ENCODE measurements at places on chromosomes 7 and 10. TPM values are rescaled to one million over a fixed set of nuclear protein-coding genes. Genes with fewer than 3 reads are reported as not detected.

Gene FKBP6
- not detected for polyA plus RNA-seq

Gene GRK5
- polyA plus RNA-seq = 5.2 TPM

Gene PKD2L1
- polyA plus RNA-seq = not detected

Gene PODXL
- 3.4 TPM for polyA plus RNA-seq

Gene CTTNBP2
- polyA plus RNA-seq = 12.7 TPM

Gene VSIR
- polyA plus RNA-seq = 41.9 TPM

Gene SCART1
- polyA plus RNA-seq = 0.31 TPM

Gene SH2B2
- 1.0 TPM for polyA plus RNA-seq

Gene EVX1
- not detected for polyA plus RNA-seq

Gene HTR7
- 0.21 TPM for polyA plus RNA-seq

Gene AKR1C3
- 38.5 TPM for polyA plus RNA-seq

Gene USP6NL
- 28.3 TPM for polyA plus RNA-seq

Gene DENND2A
- 1.2 TPM for polyA plus RNA-seq

Gene HOXA4
- 7.6 TPM for polyA plus RNA-seq

Gene TAS2R5
- polyA plus RNA-seq = 0.28 TPM

Gene TRIM50
- not detected for polyA plus RNA-seq

Gene ATP5MK
- polyA plus RNA-seq = 972 TPM

Gene SPDYE1
- polyA plus RNA-seq = not detected

Gene SDHAF3
- polyA plus RNA-seq = 10.1 TPM

Gene IFIT1B
- polyA plus RNA-seq = not detected

Gene EPHB6
- 33.3 TPM for polyA plus RNA-seq

Gene TCERG1L
- polyA plus RNA-seq = not detected

Gene GNAT3
- not detected for polyA plus RNA-seq

Gene ACTL6B
- not detected for polyA plus RNA-seq

Gene FOXI2
- polyA plus RNA-seq = 0.84 TPM

Gene AKAP9
- 16.7 TPM for polyA plus RNA-seq

Gene ZNF485
- polyA plus RNA-seq = 1.8 TPM

Gene POLL
- 24.0 TPM for polyA plus RNA-seq

Gene PILRB
- 22.9 TPM for polyA plus RNA-seq

Gene PSMC2
- 57.9 TPM for polyA plus RNA-seq

Gene GRM8
- not detected for polyA plus RNA-seq

Gene CACNA2D1
- 1.3 TPM for polyA plus RNA-seq

Gene ARID5B
- 7.7 TPM for polyA plus RNA-seq

Gene PRKCQ
- 0.62 TPM for polyA plus RNA-seq

Gene ACHE
- 0.52 TPM for polyA plus RNA-seq

Gene NPS
- polyA plus RNA-seq = not detected

Gene LRRN3
- polyA plus RNA-seq = 0.12 TPM

Gene TDRD1
- 0.08 TPM for polyA plus RNA-seq

Gene ESYT2
- polyA plus RNA-seq = 25.4 TPM

Gene AZGP1
- 2.0 TPM for polyA plus RNA-seq

Measured in esophagus (tissue), 2 donors.